Non-pigmented ciliary epithelial cell (primary cell): ENCODE measurements at places on chromosomes 6 and 20.

- no peak for DNase-seq
Measured at GRCh38 chr6:27133281-27134227, 113.9 kb upstream of the PRSS16 start.

DNA sequence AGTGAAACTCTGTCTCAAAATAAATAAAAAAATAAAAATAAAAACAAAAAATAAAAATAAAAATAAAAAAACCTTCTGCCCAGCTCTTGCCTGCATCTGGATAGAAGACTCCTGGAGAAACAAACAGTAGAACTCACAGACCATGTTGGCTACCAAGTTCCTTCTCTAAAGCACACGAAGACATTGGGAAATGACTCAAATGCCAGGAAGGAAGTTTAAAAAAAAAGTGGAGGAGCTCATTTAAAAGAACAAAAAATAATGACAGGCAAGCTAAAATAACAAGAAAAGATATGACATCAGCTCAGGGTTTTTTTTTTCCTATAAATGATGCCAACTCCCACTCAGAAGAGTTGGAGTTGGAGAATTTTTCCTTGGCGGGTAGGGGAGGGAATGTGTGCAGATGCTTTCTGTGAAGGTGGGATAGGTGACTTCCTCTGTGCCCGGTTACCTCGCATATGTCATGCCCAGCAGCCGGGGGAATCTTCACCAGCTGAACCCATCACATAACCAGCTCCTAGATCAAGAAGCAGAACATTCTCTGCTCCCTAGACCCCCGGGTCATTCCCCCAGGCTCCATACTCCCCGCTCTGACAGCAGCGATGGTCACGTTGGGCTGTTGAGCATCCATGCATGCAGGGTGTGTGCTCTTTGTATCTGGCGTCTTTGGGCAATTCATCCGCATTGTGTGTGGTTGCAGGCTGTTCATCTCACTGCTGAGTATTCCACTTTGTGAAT lies 17.3 kb upstream of the CD93 start:
- DNase-seq = no peak

DNA sequence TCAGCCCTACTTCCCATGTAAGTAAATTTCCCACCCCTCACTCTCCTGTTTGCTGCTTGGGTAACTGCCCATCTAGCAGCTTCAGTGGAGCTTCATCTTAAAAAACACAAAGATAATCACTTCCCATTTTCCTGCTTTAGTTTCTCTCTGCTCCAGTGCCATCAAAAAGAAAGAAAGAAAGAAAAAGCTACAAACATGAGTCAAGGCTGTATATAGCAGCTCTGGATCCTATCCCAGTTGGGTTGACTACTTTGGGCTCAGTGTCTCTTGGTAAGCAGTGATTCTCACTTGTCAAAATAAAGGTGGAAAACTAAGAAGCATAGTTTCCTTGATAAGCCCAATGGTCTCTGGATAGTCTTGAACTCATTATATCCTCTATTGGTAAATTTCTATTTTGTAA lies 48.7 kb upstream of the SRPK1 start:
- DNase-seq = no peak

DNA sequence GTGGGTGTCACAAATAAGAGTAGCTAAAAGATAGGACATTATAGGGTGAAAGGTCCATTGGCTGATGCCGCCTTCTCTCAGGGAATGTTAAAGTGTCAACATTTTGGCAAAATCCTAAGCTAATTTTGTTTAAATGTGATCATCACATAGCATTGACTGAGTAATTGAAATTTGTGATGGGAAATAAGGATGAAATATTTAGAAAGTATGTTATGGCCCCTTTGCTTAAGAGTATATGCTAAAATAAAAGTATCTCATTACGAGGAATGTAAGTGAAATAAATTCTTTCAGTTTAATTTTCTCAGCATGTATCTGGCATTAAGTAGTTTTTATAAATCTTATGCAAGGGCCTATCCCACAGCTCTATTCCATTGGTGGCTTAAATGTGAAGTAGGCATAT lies 229.2 kb downstream of the PRL start:
- no peak for DNase-seq

DNA sequence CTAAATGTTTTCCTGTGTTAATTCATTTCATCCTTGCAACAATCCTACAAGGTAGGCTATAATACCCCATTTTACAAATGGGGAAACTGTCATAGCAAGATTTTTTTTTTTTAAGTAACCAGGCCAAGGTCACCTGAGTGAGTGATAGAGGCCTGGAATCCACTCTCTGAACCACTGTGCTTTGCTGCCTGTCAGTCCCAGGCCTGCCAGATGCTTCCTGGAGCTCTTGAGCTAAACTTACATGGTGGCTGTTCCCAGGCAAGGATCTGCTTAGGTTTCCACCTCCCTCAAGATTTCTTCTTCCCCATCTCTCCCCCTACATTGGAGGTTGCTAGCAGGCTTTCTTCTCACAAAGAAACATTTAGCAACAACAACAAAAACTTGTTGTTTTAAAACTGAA lies 32.7 kb upstream of the RNF8 start:
- DNase-seq = no peak

DNA sequence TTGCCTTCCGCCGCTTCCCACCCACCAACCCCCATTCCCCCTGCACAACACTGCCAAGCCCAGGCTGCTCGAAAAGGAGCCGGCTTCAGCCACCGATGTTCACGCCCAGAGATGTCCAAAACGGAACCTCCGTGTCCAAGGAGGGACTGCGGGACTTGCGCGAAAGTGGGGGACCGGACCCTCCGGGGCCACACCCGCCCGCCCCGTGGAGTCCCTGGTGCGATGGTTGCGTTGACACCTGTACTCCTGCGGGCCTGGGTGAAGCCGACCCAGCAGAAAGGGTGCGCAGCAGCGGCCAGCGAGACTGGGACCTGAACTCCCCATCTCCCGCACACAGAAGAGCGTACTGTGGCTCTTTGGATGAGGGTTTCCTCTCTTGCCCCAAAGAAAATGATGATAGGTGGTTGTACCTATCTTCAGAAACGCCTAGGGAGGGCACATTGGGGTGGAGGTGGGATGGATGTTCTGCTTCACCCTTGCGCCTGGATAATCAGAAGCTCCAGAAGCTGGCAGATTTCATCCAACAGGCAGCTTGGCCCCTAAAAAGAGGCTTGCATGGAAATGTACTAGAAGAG lies 1.9 kb upstream of the VGLL2 start:
- no peak for DNase-seq

DNA sequence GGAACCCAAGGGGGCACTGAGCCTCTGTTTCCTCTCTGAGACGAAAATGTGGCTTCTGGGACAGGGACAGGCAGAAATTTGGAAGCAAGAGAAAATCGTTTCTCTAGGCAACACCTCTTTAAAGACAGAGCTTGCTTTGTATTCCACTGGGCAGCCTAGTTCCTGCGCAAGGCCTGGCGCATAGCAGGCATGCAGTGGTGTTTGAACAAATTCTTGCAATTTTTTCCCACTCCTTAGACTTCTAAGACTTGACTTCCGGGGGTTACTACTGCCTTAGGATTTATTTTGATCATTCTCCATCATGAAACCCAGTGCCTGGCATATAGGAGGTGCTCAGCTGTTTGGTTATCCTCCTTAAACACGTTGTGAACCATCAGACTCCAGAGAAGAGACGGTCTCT lies 249.0 kb upstream of the KCNG1 start:
- no peak for DNase-seq

GRCh38 chr20:21569586-21569985 lies 55.7 kb upstream of the NKX2-2 start:
- no peak for DNase-seq

- no peak for DNase-seq
Measured at GRCh38 chr6:2749969-2750600, 637 bp downstream of the MYLK4 start.

DNA sequence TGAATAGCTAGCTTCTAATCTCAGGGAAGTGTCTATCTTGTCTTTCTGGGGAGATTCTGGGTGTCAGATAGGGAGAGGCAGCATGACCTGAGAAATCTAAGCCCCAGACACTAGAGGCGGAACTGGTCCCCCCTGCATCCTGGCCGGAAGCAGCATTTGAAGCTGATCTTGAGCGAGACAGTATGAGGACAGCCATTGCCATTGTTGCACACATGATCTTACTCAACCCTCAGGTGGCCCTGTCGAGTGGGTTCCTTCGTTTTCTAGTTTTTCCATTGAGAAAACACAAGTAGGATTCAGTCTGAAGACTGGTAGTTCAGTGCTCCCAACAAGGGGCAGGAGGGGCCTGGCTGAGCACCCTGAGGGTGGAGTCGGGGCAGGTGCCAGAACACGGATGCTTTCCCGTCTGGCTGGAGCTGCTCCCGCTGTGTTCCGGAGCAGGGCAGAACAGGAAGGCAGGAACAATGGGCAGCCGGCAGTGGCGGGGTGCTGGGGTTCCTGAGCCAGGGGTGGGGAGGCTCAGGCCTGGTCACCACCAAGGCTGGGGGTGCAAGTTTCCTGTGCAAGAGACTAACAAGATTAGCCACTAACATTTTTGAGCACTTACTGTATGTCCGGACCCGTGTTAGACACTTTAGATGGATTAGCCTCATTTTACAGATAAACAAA lies 7.9 kb upstream of the SDCBP2 start:
- DNase-seq = no peak

DNA sequence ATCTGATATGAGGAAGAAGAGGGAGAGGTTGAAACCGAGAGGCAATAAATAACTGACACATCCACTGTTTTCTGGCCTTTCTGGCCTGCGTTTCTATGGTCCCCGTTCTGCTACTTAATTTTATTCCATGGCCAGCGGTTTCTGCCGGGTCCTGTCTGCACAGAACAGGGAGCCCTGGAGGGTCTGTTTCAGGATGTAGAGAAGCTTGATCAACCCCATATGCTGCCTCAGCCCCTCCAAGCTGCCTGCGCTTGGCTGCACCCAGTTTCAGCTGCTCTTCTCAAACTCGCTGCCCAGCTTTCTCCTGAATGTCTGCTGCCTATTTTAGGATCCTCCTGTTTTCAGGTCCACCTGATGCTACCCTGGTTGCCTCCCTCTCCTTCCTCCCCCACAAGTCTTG lies 18.5 kb upstream of the PACSIN1 start:
- no peak for DNase-seq

- DNase-seq = no peak
Measured at GRCh38 chr6:159023893-159024292, 20.9 kb downstream of the TAGAP start.

- no peak for DNase-seq
Measured at GRCh38 chr20:23461180-23461579, 8.5 kb upstream of the CST11 start.

DNA sequence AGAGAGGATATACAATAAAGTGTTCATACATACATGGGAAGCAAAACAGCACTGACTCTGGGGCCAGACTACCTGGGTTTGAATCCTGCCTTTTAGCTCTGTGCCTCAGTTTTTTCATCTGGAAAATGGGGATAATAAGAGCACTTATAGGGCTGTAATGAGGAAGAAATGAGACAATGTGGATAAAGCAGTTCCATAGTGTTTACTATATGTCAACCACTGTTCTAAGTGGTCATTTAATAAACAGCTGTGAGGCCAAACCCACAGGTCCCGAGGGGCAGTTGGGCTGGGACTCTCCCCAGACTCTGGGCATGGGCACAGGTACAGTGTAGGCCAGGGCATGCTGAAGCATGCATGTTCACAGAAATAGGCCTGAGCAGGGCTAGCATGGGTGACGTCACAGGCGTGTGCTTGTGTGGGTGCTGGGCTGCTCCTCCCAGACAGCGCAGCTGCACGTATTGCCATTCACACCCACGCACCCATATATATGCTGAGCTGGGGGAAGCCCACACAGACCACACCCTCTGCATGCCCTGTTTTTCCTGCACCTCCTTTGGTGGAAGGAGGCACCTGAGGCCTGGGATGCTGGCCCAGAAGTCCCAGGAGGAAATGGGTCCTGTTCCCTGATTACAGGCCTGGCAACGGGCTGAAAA lies 3.5 kb upstream of the PLCG1 start:
- DNase-seq = no peak

DNA sequence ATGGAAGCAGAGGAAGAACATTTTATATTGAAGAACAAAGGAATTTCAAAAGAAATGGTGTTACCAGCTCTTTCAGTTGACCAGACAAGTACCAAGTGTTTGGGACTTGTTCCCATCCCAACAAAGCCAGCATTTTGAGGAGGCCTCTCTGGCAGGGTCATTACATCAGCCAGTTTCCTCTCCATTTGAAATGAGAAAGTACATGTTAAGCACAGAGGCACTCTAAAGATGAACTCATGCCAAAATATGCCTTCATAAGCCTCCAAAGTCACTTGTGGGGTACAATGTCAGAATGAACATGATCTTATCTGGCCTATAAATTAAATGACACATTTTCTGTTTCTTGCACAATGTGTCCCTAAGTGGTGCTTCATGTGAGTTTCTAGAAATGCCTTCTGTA lies 223.9 kb downstream of the PRL start:
- no peak for DNase-seq

- DNase-seq = no peak
Measured at GRCh38 chr6:56790414-56790813, 147.7 kb upstream of the DST start.

DNA sequence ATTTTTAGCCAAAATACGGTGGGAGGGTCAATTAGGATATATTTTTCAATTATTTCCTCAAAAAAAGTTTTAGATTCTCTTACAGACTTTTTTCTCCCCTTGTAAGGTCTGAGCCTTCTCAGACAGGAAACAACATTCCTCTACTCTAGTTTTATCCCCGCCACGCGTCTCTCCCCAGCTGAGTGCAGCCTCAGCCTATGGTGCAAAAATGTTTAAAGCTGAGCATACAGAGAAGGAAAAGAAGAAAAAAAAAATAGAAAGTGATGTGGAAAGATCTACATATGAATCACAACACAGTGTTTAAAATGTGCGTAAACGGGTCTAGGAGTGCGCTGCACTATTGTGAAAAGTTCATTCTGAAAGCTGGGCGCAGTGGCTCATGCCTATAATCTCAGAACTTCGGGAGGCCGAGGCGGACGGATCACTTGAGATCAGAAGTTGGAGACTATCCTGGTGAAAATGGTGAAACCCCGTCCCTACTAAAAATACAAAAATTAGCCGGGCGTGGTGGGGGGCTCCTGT lies 159.0 kb downstream of the TRIM27 start:
- DNase-seq = no peak

DNA sequence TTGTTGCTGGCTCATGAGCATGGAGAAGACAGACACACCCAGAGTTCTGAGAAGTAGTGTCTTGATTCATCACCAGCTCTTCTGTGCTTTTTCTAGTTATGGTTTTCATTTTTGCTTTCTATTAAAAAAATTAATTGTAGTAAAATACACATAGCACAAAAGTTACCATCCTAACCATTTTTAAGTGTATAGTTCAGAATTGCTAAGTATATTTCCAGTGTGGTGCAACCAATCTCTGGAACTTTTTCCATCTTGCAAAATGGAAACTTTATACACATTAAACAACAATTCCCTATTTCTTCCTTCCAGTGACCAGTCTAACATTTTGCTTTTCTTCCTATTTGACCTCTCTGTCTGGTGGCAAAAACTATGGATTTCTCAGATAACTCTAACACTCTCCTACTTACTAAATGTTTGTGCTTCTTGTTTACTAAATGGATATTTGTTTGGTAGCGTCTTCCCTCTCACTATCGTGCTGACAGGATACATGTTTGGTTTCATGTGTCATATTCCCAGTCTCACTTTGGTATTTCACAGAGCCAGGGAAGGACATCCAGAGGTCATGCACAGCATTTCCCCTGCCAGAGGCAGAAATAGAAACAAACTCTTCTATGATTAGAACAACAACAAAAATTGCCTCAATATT lies 40.6 kb downstream of the TXLNB start:
- DNase-seq = no peak
